ENCODE measurements at places on chromosomes 13 and 19.

GRCh38 chr13:24153979-24154701 lies 6.4 kb upstream of the SPATA13 start:
- DNase-seq, result no peak

- no peak for DNase-seq
Measured at GRCh38 chr13:52085421-52085820, 43.5 kb downstream of the NEK5 start.

DNA sequence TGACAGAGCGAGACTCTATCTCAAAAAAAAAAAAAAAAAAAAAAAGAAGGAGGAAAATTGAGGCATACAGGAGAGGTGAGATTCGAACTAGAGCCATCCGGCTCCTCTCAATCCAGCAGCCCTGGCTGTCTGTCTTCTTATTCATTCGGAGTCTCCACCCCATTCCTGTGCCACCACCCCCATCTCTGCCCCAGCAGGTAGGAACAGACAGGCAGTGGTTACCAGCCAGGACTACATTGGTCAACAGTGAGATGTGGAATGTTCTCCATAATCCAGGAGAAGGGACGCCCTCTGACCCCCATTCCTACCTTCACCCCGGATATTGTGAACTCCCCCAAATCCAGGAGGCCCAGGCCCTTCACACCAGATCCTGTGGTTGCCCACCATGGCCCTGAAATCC lies 6.6 kb upstream of the S1PR2 start:
- DNase-seq, result no peak

GRCh38 chr13:32659736-32660135 lies 73.5 kb downstream of the PDS5B start:
- DNase-seq, result no peak

DNA sequence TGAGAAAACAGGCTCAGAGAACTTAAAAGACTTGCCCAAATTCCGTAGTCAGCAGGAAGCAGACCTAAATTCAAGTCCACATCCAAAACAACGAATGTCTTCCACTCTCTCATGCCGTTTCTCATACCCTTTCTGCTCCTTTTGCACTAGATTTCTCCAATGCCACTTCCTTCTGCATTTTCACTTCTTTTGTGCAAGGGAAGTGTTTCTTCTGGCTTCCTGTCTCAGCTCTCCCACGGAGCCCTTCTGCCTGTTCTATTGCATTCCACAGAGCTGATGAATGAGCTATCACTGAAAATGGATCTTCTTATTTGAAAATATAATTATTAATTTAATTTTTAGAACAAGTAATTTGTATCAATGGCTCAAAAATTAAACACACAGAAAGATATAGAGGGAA lies 56.1 kb upstream of the STK24 start:
- no peak for DNase-seq

- no peak for DNase-seq
Measured at GRCh38 chr13:111909971-111910671, 156.8 kb upstream of the SOX1 start.

DNA sequence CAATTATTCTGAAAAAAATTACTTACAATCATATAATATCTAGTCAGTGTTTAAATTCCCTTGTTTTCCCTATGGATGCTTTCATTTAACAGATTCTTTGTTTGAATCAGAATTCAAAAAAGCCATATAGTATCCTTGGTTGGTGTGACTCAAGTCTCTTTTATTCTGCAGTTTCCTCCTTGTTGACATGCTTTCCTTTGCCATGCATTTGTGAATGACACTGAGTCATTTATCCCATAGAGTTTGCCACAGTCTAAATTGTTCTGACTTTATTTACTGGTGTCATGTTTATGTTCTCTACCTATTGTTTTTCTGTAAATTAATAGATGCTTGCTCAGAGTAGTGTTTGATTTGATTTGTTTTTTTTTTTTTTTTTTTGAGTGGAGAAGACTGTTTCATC lies 893.8 kb upstream of the SLC10A2 start:
- no peak for DNase-seq

DNA sequence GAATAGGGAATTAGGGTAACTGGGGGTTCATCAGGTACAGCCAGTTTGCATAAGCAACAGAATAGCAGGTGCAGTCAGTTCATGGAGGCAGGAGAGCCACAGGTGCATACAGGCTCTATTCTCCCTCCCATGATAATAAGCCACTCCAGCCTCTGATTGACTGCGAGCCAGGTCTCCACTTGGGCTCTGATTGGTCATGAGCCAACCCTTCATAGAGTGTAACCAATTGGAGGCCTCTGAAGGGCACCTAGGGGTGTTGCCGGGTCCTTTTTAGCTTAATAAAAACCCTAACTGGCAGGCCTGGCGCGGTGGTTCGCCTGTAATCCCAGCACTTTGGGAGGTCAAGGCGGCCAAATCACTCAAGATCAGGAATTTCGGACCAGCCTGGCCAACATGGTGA lies 8.7 kb upstream of the CKM start:
- DNase-seq, result no peak

DNA sequence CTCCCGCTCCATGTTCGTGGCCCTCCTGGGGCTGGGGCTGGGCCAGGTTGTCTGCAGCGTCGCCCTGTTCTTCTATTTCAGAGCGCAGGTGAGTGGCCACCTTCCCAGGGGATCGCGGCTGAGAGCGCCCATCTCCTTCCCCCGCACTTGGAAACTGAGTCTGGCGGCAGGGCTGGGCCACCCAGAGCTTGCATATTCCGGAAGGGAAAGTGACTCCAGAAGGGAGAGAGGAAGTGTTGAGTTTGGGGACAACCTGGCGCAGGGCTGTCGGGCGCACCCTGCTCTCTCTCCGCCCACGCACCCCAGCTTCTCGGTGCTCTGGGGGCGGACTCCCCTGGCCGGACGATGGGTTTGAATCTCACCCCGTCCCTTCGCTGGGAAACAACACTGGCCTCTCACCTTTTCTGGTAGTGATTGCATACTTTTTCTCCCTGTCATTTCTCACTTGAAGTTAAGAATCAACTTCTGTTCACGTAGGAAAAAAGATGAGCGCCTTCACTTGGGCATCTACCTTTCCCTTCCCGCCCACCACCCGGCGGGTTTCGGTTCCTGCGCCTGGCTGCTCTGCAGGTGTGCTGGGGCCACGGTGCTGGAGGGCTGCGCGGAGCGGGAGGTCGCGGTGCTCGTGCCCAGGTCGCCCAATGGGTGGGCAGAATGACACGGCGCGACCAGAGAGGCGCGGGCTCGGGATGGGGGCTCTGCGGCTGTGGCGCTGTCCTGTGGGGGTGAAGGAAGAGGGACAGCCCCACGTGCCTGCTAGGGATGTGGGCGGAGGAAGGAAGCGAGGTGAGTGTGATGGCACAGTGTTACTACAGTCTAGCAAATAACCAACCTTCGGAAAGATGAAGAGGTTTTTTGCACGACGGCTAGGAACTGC lies 721 bp downstream of the TNFSF11 start:
- no peak for DNase-seq

- DNase-seq, result no peak
Measured at GRCh38 chr19:48400018-48400742, 6.7 kb downstream of the GRIN2D start.

DNA sequence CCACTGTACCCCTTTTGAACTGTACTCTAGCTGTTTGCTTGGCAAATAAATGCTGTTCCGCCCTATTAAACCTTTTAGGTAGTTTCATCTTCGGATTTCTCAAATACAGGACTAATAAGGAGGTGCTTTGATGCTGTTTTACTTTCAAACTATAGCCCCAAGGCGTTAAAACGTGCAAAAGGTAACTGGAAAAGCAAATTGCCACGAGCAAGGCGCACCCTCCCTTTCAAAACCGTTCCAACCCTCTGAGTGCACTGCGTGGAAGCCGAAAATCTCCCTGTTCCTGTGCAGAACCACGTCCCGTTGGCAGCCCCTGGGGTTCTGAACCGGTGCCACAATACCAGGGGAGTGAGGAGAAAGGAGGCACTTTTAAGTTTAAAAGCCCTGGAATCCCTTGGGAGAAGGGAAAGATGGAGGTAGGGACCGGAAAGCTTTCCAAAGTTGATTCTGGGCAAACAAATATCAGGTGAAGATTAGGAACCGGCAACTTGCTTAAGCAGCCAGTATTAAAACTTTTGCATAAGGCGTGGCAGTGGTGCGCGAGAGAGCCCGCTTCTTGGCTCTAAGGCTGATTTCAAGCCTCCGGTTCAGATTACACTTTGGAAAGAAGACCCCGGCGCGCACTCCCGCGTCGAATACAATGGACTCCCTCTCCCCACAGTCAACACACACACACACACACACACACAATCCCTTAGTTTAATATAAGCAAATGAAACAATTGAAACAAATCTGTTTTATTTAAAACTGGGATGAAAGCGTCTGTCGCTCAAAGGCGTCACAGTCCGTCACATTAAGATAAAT lies 9.5 kb downstream of the POU4F1 start:
- DNase-seq, result no peak

DNA sequence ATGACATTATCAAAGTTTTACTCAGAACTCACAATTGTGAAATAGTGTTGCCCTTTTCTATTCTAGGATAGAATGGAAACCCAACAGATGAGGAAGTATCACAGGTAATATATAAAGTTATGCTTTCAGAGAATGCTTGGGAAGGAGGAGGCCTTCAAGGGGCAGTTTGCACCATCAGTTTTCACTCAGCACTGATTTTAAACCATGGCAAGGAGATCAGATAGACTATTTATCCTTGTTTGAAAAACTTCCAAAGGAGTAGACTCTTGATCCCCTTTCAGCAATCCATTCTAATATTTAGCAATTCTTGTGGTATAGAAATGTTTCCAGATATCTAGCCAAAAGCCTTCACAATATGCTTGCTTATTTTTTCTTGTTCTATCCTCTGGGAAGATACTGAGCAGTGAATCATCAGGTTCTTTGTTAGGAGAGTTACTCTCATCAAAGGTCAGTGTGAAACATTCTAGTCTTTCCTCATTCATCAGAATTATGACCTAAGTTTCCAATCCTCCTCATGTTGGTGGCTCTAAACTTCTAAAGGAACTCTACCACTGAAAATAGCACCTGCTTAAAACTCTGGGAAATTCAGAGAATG lies 3.8 kb downstream of the GPC6 start:
- DNase-seq, result no peak

GRCh38 chr13:102799426-102800144 lies 666 bp downstream of the BIVM start:
- peak; percentile 53 for DNase-seq

GRCh38 chr19:4414800-4415321 lies 12.4 kb downstream of the CHAF1A start:
- no peak for DNase-seq

GRCh38 chr13:95499811-95500712 lies 52.5 kb upstream of the CLDN10 start:
- DNase-seq, result no peak

DNA sequence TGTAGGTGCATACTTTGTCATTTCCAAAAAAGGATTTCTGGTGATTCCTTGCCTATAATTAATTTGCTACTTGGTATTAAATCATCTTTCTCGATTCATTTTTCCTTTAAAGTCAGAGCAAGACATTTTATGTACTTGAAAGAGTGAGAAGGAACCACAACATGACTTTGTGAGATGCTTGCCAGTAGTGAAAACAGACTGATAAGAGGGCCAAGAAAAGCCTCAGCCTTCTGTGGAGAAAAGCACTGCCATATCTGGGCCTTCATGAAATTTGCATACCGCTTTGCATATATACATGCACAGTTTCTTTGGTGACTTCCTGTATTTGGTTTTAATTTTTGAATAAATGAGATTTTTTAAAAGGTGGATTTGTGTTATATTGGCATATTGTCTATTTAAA lies 128.4 kb downstream of the CDK8 start:
- DNase-seq, result no peak

GRCh38 chr19:8214802-8215201 lies 5.6 kb downstream of the CERS4 start:
- DNase-seq, result no peak

Data from occipital lobe (tissue), 3 donors.